ENCODE measurements at places on chromosomes 6 and 20.

DNA sequence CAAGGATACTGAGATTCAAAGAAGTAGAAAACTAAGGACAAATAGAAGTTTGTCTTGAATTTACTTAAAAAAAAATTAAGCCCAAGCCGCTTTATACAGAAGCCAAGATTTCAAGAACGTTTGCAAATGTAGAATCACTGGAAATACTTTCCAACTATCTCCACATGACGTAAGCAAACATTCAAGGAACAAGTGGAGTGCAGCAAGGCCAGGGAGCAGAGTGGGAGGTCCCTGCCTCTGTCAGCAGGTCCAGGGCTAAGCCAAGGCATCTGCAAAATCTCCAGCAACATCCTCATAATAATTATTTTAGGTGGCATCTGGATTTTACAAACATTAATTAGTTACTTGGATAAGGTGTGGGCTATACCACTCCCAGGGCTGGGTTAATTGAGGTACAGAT, 60.1 kb upstream of the AKIRIN2 start:
- DNase-seq, result no peak

GRCh38 chr6:126066053-126067048, 80.0 kb downstream of the TRMT11 start:
- no peak for DNase-seq

DNA sequence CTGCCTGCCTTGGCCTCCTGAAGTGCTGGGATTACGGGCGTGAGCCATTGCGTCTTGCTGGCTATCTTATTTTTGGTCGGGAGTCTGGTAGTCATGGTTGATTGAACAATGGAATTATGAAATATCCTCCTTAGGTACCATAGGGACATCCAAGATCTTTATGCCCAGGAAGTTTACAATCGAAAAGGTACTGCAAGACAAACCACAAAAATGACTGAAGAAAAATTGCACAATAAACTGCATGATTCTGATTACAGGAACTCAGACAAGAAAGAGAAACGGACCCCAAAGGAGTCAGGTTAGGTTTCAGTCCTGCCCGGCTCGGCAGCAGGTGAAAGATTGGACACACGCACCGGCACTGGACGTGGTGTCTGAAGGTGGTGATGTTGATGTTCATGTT, 5.3 kb downstream of the SLC26A8 start:
- DNase-seq, result no peak

GRCh38 chr6:30345852-30346251, 896 bp downstream of the RPP21 start:
- DNase-seq, result no peak

DNA sequence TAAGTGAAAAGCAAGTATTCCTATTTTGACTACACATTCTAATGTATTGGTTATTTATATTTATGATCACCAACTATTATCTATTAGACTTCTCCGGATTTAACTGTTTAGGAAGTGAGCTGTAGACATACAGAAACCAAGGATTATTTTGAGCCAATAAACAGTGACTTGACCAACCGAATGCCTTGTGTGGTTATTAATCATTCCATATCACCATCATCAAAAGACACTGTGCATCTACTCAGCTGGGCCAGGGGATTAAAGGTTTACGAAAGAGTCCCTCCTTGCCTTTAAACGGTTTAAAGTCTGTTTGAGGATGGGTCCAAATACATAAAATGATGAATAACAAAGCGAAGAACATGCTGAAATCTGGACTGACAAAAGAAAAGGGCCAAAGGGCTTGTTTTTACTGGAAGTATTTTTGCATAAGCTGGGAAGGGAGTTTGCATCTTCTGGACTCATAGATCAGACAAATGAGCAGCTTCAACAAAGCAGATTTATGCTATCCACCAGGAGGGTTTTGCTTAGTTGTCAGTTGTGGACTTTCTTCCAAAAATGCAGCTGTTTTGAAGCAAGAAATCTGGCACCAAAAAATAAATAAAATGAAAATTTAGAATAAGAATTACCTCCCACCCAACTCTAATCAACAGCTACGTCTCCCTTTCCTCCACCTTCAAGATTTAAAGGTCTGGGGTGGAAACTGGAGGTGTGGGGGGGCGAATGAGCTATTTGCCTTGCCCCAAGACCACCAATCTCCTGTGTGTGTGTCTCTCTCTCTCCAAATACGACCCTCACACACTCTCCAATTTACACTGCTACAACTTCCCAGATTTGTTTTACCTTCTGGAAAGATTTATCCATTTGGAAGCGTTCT, 33.6 kb upstream of the ID4 start:
- DNase-seq, result peak; percentile 41

DNA sequence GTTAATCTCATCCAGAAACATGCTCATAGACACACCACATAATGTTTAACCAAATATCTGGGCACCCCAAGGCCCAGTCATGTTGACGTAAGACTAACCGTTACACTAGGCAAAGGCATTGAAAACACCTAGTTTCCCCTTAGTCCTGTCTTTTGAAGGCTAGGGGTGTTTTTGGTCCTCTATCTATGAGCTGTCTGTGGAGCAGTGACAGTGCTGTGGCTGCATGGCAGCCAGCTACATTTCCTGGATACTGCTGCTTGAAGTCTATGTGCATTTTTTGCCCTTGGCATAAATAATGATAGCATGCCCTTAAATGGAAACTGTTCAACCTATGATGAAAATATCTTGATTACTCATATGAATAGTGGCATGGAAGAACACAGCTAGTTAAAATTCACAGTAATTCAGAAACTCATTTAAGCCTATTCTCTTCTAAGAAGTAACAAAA, 18.6 kb downstream of the FARS2 start:
- peak; percentile 49 for DNase-seq

DNA sequence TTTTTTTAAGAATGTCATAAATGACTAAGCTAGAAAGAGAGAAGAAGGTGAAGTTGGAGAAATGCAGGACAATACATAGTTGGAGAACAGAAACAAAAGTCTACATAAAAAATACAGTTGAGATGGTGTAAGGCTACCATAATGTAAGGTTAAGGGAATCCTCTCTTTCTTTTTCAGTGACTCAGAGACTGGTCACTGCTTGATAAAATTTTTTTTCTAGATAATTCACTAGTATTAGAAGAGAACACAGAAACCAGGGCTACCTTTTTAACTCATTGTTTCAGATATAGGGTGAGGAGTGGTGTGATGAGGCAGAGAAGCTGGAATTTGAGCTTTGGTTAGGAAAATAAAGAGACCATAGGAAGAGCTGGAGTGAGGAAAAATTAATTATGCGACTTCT, 18.2 kb upstream of the EDN1 start:
- DNase-seq, result no peak

DNA sequence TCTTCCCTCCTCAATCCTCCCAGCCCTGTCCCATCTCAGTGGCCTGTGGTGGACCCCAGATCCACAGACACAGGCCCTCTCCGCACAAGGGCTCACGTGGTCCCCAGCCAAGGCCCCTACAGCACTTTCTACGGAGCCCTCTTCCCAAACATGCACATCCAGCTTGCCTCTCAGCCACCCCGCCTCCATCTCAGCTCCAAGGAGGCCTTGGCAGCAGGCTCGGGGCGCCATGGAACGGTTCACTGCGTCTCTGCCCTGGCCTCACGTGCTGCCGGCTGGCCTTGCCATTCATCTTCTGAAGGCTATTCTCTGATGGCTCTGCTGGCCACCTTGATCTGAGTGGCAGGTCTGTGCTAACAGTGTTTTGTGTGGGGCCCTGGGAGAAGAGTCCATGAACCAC, 33.0 kb downstream of the GNAS-AS1 start:
- DNase-seq, result no peak
